ENCODE measurements at places on chromosomes 6 and 20.

DNA sequence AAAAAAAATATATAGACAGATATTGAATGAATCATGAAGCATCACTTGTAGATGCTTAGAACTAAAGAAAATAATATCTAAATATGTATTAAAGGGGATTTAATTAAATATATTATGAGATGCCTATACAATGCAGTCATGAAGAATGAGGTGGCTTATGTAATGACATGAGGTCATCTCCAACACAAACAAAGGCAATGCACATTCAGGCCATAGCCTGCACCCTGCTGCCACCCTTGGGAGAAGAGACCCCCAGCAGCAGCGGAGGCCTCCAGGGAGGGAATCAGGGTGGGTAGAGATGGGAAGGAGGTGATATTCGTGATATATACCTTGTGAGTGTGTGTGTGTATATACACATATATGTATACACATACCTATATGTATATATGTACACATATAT, 26.4 kb upstream of the SSTR4 start:
- DNase-seq: no peak

GRCh38 chr6:30979141-30979540, 4.4 kb upstream of the MUC21 start:
- DNase-seq: no peak

- DNase-seq: no peak
These were observed 104.0 kb downstream of the ISM1 start for GRCh38 chr20:13325033-13325432.

- no peak for DNase-seq
These were observed 9.9 kb downstream of the BAG2 start for GRCh38 chr6:57182017-57182432.

GRCh38 chr6:42402184-42402583, 49.5 kb downstream of the TRERF1 start:
- DNase-seq: peak; percentile 21

DNA sequence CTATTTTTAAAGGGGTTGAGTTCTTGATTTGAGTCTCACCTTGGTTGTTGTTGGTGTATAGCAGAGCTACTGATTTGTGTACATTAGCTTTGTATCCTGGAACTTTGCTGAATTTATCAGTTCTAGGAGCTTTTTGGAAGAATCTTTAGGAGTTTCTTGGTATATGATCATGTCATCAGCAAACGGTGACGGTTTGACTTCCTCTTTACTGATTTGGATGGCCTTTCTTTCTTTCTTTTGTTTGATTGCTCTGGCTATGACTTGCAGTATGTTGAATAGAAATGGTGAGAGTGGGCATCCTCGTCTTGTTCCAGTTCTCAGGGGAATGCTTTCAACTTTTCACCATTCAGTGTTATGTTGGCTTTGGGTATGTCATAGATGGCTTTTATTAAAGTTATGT, 64.0 kb downstream of the CDYL start:
- DNase-seq: no peak

- no peak for DNase-seq
These were observed 296.7 kb downstream of the ZFAND3 start for GRCh38 chr6:38116248-38116647.

DNA sequence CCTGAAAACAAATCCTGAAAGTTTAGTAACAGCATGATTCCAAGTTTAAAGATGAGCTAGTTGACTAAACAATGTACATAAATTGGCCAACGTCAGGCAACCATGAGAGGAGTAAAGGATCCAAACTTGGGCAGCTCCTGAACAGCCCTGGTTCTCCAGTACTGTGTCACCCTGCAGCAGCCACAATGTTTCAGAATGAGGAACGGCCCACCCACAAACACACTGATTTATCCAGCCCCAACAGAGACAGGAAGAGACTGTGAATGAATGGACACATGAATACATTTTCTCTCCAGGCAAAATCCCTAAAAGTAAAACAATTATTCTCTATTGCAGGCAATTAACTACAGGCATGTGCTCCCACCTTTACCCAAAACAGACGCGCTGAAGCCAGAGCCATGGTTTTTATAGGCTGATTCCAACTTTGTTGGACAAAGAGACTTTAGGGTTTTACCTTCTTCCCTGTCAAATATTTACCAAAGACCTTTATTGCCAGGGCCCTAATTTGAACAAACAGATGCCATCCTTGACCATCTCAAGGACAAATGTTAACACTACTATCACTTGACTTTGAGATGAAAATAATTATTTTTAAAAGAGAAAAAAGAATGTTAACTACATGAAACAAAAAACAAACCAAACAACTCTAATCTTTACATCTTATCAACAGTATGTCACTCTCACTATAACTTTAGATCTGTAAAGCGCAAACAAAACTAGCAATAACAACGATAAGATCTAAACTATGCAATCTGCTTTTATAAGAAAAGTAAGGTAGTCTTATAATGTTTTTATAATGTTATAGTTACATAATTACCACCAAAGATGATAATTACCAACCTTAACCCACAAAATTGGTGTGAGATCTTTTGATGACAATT, 22.9 kb downstream of the CNKSR3 start:
- DNase-seq: no peak

DNA sequence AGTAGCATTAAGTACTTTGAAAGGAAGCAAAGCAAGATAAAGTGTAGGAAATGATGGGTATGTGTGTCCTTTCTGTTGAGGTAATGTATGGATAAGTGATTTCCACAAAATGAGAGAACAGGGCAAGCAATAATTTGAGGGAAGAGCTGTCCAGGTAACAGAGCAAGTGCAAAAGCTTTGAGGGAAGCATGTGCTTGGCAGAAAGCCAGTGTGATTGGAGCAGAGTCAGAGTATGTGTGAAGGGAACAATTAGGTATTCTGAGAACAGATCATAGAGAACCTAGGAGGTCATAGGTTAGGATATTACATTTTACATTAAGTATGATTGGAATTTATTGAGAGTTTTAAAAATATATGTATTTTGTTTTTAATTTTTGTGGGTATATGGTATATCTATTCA, 30.2 kb upstream of the MAN1A1 start:
- no peak for DNase-seq

GRCh38 chr6:7566617-7567173, 23.3 kb upstream of the SNRNP48 start:
- no peak for DNase-seq

GRCh38 chr6:88877893-88878292, 85.5 kb downstream of the RNGTT start:
- DNase-seq: no peak

- DNase-seq: peak; percentile 58
These were observed 33.0 kb downstream of the RREB1 start for GRCh38 chr6:7140631-7141378.

- no peak for DNase-seq
These were observed 76.1 kb downstream of the PRKN start for GRCh38 chr6:162651505-162651904.

GRCh38 chr6:57242505-57242904, 20.4 kb upstream of the RAB23 start:
- no peak for DNase-seq

GRCh38 chr6:42748203-42748898, 2.4 kb upstream of the TBCC start:
- no peak for DNase-seq

GRCh38 chr6:16764188-16764950, 3.1 kb upstream of the ATXN1 start:
- no peak for DNase-seq

DNA sequence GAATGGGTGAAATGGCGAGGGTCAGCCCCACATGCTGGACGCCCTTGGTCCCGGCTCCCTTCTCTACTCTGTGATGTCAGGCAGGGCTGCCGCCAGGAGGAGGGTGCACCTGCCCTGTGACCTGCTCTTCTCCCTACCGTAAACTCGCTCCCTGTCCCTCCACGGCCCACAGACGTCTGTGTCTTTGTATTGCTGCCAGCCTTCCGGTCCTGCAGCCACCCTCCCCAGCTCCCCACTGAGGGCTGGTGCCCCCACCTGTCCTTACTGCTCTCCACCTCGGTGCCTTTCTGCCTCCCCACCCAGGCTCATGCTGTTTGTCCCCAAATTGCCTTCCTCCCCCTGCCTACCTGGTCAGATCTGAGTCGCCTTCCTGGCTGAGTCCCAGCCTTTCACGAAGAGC, 4.1 kb upstream of the CCR6 start:
- no peak for DNase-seq

GRCh38 chr6:144055121-144055931, 40.0 kb downstream of the SF3B5 start:
- DNase-seq: no peak

- DNase-seq: no peak
These were observed 295.2 kb downstream of the FOXC1 start for GRCh38 chr6:1904898-1905297.

DNA sequence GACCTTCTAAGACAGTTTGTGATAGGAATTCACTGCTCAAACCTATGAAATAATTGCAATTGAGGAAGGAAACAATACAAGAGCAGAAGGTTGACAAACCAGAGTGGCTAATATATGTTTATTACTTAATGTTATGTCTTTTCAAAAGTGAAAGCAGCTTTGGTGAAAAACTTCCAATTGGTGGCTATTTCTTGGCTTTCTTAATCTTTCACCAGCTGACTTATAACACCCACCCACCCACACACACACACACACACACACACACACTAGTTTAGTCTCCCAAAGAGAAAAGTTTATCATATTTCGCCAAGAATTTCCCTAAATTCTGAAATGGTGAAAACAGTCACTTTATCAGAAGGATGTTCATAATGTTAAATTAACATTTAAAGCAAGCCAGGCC, 583.5 kb downstream of the EYS start:
- no peak for DNase-seq

Data from HL-60 (cell line).